ENCODE measurements at places on chromosomes 2 and 18.

GRCh38 chr18:42707080-42707479, 408.4 kb downstream of the RIT2 start:
- no peak for DNase-seq

- no peak for DNase-seq
Observed at GRCh38 chr2:121135168-121135853, 149.7 kb downstream of the TFCP2L1 start.

DNA sequence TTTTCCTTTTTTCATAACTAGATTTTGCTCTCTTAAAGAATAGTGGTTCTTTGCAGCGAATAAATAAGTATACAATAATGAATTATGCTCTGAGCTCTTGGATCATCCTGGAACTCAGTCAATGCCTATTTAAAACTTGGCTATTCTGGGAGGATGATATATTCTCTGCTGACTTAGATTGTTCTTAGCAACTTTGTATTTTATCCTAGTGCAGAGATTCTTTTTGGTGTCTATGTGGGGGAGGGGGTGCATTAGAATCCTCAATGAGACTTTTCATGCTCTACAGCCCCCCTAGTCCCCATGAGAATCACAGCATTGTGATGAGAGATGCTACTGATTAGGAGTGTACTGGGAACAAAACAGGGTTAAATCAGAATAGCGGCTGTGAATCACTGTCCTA, 8.8 kb upstream of the FAM98A start:
- no peak for DNase-seq

DNA sequence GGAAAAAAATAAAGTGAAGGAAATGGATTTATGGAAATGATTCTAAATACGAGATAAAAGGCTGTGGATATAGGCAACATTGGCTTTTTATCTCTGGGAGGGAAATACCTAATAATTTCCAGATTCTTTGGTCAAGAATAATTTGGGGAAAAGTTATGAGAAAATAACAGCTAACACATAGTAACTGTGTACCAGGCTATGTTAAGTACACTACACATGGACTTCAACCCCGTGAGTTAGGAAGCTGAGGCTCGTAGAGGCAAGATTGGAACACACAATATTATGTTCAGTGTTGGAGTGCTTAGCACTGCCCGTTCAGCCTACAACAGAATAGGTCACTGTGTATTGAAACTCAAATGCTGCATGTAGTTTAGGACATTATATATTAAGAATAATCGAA, 34.3 kb upstream of the GPD2 start:
- DNase-seq: no peak

- no peak for DNase-seq
Observed at GRCh38 chr2:29583104-29583503, 338.3 kb downstream of the ALK start.

All from occipital lobe (tissue), 3 donors.